ENCODE measurements at places on chromosomes 12 and 14.

DNA sequence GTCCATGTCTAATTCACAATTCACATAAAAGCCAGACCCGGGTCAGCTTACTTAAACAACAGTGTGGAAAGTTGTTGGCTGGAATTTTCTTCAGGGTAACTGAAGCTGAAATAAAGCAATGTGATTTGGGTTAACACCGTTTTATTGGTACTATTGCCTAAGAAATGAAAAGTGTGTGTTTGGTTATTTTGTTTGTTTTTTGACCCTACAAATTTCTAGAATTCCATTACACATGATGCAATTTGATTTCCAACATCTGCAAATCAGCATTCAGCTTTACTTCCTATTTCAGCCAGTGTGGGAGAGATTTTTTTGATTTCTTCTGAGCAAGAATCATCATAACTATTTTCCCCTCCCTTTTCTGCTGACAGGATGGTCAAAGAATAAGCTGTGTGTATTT, 45.7 kb upstream of the CLMN start:
- no peak for DNase-seq

DNA sequence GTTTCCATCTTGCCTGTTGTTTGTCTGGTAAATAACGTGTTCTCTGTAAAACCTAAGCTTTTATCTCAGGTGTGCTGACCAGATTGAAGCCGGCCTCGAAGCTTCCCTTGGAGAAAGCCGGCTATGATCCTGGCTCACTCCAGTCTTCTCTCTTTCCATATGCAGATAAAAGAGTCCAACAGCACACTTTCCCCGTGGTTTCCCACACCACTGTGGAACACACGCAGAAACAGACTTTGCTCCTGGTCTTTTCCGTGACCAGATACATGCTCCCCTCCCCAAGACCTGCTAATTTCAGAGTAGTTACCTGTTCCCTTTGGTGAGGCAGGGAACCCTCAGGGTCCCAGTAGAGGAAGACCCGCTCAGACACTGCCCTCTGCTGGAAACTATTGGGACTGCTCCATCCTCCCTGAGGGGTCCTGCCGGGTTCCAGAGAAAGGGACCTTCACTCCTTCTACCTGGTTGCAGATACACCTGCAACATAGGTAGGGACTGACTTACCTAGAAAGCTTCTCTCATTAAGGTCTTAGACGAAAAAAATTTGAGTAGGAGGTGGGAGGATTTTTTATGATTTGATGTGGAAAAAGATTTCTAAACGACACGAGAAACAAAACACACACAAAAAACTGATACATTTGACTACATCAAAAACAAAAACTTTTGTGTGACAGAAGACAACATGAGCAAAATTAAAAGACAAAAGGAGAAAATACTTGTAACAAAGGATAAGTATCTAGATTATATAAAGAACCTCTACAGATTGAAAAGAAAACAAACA, 415.4 kb upstream of the CCDC196 start:
- no peak for DNase-seq

DNA sequence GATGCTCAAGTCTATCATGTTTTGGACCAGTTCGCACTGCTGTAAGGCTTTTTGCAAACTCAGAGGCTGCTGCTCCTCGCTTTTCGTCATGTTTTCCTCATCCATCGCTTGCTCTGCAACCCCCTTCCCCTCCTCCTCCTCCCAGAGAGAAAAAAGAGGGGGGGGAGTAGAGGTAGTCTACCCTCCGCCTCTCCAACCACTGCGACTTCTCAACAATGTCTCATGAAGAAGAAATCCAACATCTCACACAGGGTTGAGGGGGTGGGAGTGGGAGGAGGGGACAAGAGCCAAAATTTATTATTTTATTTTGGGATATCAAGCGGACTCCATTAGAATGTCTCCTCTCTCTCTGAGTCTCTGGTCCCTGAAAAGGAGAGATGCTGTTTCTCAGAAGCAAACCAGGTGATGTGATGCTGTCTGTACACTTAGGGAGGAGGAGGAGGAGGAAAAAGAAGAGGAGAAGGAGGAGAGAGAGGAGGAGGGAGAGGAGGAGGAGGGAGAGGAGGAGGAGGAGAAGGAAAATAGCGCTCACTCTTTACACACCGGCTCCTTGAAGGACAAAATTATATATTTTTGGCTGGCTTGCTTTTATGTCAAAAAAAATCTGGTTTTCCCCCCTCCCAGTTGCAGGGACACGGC, 520 bp downstream of the KSR2 start:
- DNase-seq: no peak

DNA sequence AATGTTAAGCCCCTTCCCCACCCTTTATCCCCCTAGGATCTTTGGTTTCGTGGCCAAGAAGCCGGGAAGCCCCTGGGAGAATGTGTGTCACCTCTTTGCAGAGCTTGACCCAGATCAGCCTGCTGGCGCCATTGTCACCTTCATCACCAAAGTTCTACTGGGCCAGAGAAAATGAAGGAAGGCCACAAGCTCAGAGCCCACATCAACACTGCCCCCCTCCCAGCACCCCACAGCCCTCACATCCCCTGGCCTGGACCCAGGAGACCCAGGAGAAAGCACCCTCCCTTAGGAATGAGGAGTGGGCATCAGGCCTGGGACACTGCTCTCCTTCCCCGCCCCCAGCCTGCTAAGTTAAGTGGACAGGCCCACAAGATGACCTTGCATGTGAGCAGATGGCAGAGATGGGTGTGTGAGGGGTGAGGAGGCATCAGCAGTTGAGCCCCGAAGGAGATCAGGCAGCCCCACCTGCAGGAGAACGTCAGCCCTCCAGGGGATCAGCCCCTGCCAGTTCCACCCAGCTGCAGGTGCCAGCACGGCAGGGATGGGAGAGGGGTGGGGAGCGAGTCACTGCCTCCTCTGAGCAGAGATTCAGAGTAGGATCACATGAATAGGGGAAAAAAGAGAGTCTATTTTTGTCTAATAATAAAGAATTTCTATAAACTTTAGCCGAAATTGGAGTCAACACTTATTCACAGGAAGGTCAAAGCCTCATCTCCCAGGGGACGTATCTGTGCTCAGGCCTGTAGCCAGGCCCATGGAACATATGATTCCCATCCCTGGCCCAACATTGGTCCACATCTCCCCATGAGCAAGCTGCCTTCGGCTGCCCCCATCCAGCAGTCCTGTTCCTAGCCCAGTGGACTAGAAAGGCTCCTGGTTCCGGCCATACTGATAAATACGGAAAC, 14.1 kb downstream of the TNS2 start:
- DNase-seq: no peak

DNA sequence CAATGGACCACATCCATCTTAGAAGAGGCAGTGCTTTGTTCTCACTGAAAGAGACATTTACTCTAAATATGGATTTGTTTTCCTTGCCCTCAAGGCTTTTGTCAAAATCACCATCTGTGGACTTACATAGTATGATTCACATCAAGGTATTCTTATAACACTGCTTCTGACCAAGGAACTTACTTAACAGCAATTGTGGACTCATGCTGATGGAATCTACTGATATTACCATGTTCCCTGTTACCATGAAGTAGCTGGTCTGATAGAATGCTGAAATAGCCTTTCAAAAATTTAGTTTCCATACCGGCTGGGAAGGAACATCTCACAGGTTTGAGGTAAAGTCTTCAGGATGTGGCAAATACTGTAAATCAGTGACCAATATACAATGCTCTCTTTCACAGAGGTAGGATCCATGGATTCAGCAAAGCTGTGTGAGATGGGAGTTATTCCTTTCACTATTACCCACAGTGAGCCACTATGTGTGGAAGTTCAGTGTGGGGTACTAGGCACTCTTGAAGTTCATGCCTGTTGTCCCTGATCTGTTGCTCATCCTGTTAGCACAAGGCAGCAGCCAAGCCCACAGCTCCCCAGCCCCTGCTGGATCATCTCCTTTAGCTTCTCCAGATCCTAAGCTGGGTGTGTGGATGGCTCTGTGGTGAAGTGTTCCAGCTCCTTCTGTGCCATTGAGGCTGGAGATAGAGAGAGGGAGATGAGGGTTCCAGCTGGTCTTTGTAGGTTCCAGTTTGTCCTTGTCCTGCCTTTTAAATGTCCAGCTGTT, 126.4 kb downstream of the ATP23 start:
- no peak for DNase-seq

GRCh38 chr12:130240831-130241590, 78.7 kb downstream of the FZD10 start:
- DNase-seq: no peak

DNA sequence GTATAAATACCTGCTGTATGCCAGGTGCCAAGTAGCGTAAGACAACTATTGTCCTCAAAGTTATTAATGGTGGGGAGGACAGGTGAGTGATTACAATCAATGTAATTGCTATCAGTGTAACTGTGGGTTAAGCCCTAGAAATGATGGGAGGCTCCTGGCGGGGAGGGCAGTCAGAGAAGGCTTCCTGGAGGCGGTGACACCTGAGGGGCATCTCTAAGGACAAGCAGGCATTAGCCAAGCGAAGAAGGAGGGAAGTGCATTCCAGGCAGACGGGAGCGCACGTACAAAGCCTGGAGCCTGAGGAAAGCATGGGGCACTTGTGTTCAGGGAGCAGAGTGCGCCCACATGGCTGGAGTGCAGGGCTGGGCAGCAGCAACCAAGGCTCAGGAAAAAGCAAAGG, 182.9 kb upstream of the PRMT8 start:
- DNase-seq: no peak

DNA sequence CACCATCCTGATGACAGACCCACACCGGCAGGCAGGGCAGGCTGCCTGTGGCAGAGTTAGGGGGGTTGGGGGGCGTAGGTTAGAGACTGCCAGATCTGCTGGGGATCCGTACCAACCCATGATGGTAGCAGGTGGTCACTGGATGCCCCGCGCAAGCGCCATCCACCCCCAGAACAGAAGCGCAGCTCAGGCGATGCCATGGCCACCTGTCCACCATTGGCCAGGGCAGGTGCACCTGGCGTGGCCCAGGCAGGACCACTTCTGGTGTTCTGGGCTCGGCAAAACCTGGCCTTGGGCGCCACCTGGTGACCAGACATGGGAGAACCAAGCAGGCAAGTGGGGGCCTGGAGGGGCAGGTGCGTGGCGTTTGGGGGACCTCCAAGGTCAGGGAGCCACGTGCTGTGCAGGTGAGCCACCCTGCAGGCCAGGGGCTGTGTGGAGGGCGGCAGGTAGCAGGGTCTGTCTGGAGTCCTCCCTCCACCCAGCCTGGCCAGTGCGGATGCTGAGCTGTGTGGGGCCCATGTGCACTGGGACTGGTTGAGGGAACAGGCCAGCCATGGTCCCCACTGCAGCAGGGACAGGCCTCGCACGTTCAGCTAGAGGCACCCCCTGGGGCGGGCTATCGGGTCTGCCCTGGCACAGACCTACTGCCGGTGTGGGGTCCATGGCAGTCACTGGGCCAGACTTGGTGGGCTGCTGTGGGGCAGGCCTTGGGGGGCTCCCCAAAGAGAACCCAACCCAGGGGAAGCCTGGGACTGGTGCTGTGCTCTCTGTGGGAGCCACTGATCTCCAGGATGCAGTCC, 15.6 kb downstream of the BAG5 start:
- DNase-seq: no peak

DNA sequence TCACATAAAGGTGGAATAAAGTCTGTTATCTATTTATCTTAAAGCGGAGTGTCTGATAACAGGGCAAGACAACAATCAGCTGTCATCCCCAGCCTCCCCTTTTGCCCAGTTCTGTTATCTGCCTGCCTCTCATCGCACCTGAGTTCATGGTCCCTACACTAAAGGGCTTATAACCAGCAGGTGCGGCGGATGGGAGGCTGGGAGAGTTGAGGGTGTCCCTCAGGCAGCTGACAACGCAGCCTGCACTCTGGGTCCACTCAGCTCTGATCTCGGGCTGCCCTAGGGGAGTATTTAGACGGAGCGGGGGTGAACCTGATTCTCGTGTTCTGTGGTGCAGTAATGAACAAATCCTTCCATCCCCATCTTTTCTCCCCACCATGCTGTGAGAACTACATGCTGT, 34.0 kb upstream of the JDP2 start:
- DNase-seq: no peak

- no peak for DNase-seq
Observed at GRCh38 chr12:80053051-80053790, 46.1 kb upstream of the OTOGL start.

GRCh38 chr12:462936-463705, 3.4 kb downstream of the B4GALNT3 start:
- no peak for DNase-seq

DNA sequence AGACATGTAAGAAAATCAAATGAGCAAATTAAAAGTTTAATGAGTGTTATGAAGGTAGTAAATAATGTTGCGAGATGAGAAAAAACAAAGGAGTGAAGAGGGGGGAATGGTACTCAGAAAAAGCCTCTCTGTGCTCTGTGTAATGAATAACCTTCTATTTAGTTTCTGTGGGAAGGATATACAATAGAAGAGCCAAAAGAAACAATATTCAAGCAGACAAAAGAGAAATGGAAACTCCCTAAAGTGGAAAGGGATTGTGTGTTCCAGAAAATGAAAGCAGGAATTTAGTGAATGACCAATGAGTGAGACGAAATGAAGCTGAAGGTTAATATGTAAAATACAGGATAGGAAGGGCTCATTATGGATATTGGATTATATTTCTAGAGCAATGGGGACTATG, 18.5 kb downstream of the OR4K1 start:
- no peak for DNase-seq

GRCh38 chr12:122362755-122363154, 59.7 kb downstream of the CLIP1 start:
- no peak for DNase-seq

GRCh38 chr14:67371247-67372148, 11.4 kb downstream of the EIF2S1 start:
- no peak for DNase-seq

- DNase-seq: no peak
Observed at GRCh38 chr12:2125651-2126522, 73.1 kb downstream of the CACNA1C start.

DNA sequence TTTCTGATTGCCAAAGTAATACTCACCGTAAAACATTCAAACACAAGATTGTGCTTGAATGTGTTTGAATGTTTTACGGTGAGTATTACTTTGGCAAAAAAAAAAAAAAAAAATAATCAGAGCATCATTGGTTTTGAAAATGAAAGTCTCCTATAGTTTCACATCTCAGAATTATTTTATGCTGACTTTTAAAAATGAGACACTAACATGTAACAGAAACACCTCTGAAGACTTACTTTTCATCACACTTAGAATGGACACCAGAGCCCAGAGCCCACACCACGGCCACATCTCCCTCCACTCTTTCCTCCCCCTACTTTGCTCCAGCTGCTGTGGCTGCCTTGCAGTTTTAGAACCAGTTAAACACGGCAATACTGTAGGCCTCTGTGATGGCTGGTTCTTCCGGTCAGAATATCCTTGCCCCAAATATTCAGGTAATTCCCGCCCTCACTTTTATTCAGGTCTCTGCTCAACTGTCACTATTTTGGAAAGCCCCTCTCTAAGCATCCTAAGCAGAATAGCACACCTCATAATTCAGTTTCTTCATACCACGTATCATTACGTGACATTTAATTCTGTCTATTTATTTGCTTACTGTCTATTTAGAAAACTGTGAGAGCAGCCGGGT, 138.9 kb upstream of the MAX start:
- DNase-seq: no peak

- no peak for DNase-seq
Observed at GRCh38 chr12:124808272-124808671, 55.4 kb downstream of the SCARB1 start.
